HFFc6 (cell line): ENCODE measurements at places on chromosomes 13 and 19.
A peak's percentile ranks its signal among the peaks of the same experiment; 100 is the strongest.

- no peaks in the 10 kb centered on the region for H3K4me1 ChIP-seq
- H3K27me3 ChIP-seq, result no peaks in the 10 kb centered on the region
- no peak overlapping the region for H3K4me3 ChIP-seq
Measured at GRCh38 chr13:22357132-22357531, 686.3 kb downstream of the FGF9 start.

DNA sequence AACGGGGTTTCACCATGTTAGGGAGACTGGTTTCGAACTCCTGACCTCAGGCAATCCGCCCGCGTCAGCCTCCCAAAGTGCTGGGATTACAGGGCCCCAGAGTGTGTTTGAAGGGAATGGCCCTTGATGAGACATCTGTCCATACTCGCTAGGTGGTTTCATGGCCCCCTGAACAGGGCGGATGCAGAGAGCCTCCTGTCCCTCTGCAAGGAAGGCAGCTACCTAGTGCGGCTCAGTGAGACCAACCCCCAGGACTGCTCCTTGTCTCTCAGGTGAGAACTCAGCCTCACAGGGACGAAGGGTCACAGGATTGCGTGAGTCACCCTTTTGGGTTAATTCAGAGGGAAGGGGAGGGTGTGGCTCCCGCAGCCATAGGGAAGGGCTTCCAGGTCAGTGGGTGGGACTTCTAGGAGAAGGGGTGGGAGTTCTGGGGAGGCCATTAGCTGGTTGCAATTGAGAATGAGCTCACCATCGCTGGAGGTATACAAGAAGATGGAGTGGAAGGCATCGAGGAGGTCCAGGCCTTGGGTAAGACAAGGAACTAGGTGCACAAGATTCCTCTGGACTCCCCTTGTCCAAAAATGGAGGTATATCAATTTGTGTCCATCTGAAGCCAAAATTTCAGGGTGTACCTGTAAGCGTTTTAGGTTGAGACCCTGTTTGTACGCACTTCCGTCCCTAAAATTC is 9.2 kb downstream of the SHD start:
- no peak overlapping the region for H3K4me3 ChIP-seq

DNA sequence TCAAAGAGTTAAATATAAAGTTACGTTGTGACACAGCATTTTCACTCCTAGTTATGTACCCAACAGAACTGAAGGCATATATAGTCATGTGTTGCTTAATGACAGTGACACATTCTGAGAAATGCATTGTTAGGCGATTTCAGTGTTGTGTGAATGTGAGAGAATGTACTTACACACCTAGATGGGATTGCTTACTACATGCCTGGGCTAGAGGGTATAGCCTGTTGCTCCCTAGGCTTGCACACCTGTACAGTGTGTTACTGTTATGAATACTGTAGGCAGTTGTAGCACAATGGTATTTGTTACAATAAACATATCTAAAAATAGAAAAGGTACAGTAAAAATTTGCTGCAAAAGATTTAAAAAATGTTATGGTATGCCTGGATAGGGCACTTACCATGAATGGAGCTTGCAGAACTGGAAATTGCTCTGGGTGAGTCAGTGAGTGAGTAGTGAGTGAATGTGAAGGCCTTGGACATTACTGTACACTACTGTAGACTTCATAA is 89.2 kb downstream of the DHRS12 start:
- DNase-seq, result peak; percentile 87
- H3K27me3 ChIP-seq, result no peaks in the 10 kb centered on the region
- peaks cover 46% of the 10 kb centered on the region for H3K36me3 ChIP-seq
- H3K27ac ChIP-seq, result peak overlapping the region; percentile 83

DNA sequence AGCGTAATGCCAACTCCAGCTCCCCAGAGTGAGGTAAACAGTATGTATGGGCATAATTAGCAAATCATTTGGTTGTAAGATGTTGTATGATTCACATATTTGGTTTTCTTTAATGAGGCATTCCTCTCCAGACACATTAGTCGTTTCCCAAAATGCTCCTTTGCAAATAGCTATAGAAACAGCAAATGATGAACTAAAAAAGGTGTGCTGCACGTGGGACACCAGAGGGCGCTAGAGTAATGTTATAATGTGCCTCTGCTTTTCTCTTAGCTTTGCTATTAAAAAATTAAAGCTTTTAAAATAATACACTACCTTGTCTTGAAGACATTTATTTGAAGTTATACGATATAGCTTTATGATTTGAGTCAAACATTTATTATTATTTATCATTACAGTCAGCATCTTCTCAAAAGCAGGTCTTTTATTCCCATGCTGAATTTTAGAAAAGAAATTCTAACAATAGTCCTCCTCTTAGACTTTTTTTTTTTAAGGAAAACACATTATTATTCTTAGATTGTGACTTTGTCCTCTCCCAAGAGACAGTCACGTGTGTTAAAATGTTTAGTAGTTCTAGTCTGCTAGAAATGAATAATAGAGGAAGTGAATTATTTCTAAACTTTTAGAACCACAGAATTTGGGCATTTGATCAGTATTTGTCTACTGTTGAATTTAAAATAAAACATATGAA is 121.6 kb upstream of the FRY start:
- H3K4me1 ChIP-seq, result no peaks in the 10 kb centered on the region
- no peaks in the 10 kb centered on the region for H3K36me3 ChIP-seq
- no peak overlapping the region for H3K27ac ChIP-seq
- DNase-seq, result peak; percentile 63

GRCh38 chr13:50334944-50335343 is 319.7 kb downstream of the KCNRG start:
- no peak overlapping the region for H3K4me3 ChIP-seq
- no peak overlapping the region for H3K27ac ChIP-seq
- no peaks in the 10 kb centered on the region for H3K36me3 ChIP-seq
- H3K27me3 ChIP-seq, result peaks cover 13% of the 10 kb centered on the region
- H3K4me1 ChIP-seq, result no peaks in the 10 kb centered on the region; the same call in 1 of the 2 replicates
